ENCODE measurements at places on chromosomes 16 and 17.
A peak's percentile ranks its signal among the peaks of the same experiment; 100 is the strongest.

DNA sequence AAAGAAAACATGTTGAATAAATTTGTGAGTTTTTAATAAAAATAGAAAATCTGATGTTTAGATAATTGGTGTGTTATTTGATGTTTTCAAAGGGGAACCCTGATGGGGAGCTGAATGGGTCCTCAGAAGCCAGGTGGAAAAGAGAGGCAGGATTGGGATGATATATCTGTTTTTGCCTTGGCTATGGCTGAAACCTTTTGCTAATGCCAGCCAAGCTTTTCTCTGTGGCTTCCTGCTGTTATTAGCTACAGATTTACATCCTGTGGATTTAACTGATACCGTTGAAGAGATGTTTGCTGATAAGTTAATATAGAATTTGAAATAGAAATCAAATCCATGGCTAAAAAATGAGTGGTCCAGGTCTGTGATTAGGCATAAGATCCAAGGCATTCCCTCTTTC is 4.2 kb upstream of the AATF start:
- DNase-seq, result no peak

DNA sequence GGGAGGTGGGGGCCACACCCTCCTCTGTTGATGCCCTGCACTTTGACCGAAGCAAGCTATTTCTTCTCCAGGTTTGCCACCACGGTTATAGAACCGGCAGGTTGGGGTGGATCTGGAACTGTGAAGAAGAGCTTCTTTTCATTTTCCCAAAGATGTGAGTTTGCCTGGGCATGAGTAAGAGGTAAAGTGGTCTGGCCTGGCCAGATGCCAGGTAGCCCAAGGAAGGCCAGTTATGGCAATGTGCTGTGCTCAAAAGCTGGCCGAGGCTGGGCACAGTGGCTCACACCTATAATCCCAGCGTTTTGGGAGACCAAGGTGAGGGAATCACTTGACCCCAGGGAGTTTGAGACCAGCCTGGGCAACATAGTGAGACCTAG is 18.7 kb downstream of the ATP6V0D1 start:
- no peak for DNase-seq

GRCh38 chr17:59124665-59125064 is 18.0 kb upstream of the TRIM37 start:
- peak; percentile 71 for DNase-seq

- no peak for DNase-seq
Measured at GRCh38 chr16:89094252-89094879, 714 bp downstream of the ACSF3 start.

GRCh38 chr17:79294459-79295071 is 219.9 kb downstream of the ENGASE start:
- DNase-seq, result no peak

DNA sequence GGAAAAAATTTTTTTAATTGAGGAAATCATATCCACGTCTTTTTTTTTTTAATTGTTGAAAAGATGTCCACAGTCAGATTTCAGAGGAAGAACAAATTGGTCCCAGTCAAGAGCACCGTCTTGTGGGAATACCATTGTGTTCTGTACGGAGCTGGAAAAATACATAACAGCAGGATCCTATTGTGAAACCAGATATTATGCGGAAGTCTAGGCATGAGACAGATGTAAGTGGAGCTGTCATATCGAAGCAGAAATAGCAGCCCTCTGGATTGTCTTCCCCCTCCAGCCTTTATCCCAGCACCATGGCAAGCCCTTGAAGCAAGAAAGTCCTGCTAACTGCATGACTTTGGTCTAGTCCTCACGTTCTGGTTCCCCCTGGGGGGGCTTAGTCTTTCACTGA is 391.6 kb upstream of the ASIC2 start:
- no peak for DNase-seq

GRCh38 chr16:34050787-34051320 is 591.4 kb downstream of the TP53TG3F start:
- DNase-seq, result no peak

- DNase-seq, result no peak
Measured at GRCh38 chr17:22202702-22203101, 510.4 kb downstream of the KCNJ18 start.

DNA sequence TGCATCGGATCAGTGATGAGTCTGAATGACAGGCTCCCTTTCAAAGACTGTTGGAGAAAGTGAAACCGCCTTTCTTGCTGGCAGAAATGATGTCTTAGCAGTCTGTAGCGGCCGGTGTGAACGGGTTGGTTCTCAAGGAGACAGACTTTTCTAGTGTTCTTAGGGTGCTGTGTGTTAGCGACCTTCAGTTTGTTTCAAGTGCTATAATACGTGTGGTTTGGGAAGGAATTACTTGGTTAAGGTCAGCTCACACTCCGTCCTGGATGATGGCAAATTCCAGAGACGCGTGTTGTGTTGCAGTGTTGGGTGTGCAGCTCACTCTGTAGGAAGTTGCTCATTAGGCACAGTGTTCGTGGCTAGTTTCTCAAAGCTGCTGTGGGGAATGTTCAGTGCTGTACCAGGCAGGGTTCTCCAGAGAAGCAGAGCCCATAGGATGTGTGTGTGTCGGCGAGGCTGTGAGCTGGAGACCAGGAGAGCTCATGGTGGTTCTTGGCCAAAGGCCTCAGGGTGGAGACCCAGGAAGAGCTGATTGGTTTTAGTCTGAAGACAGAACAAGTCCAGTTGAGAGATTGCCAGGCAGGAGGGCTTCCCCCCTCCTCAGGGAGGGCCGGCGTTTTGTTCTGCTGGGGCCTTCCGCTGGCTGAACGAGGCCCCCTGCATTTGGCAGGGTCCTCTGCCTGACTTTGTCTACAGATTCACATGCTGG is 37.6 kb downstream of the ZNF750 start:
- DNase-seq, result no peak

DNA sequence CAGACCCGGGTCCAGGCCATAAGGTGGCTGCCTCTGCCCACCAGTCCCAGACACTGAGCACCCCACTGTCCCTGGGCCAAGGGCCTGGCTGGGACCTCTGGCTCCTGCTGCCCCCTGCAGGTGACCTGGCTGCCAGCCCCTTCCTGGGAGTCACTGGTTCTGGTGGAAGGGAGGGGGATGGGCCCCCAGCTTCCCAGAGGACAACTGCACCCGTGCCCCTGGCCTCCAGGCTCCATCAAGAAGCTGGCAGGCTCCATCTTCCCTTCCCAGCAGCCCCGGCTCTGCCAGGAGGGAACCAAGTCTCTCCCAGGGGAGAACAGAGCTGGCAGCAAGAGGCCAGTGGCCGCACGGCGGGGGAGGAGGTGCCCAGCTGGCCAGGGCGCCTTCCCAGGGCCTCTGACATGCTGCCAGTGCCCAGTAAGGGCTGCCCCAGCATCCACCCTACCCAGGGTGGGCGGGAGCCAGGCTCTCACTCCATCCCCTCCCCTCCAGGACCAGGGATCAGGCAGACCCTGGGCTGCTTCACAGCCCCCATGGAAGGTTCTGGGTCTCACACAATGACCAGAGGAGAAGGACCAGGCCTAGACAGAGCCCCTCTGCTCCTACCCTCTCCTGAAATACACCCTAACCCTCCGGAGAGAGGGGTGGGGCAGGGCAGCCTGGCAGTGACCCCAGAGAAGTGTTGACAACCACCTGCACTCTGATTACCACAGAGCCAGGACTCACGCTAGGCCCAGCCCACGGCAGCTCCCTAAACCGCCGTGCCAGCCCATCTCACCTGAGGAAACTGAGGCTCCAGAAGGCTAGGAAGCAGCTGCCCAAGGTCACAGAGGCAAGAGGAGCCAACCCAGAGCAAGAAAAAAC is 3.6 kb downstream of the CLUH start:
- DNase-seq, result peak; percentile 37

DNA sequence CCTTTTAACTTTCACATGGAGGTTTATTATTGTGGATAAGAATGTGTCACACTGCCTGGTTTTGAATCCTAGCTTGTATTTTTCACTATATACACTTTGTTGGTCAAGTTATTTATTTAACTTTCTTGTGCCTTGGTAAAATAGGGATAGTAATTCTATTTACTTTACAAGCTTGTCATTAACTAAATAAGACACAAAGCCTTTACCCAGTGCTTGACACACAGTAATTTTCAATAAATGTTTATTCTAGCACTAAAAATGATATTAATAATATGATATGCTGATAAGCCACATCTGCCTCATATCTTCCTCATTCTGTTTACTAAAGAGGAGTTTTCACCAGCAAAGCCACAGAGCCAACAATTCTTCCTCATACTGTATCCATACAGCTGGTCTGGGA is 27.8 kb downstream of the MYH10 start:
- DNase-seq, result no peak

DNA sequence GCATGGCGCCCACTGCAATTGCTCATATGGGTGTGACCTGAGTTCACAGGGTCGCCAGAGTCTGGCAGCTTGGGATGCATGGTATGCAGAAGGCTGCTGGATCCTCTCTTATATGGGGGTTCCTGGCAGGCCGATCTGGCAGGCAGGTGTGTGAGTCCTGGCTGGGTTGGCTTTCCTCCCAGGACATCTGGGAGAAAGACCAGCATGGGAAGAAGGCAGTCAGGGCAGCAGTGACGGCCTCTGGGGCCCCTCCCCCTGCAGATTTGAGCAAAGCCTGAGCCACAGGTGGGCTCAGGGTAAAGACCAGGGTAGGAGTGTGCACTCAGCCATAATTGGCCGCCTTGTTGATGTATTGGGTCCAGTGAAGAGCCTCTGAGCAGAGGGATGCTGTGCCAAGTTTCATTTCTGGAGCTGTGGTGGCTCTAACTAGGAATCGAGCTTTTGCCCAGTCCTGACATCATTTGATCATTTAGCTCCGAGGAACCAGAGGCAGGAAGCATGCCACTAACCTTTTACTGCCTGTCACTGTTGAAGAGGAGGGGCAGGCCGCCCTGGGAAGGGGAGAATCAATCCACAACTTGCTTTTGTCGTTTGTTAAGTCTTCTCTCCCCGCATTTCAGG is 174.3 kb downstream of the CCDC182 start:
- DNase-seq, result no peak

DNA sequence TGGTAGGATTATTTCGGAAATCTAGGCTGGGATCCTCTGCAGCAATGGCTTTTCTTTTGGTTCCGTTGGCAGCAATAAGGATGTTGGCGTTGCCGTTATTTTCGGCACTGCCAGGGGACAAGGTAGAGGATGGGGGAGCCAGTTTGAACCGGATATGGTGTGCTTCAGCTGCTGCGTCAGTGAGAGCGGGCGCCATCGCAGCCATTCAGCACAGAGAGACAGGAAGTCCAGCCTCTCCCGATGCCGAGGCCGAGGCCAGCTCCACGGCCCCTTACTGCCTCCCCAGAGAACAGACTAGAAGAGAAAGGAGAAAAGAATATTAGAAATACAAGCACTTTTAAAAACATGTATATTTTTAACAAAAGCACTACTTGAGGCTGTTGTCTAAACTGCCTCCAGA is 21.3 kb downstream of the KANSL1 start:
- no peak for DNase-seq

GRCh38 chr16:5064915-5065314 is 841 bp downstream of the C16orf89 start:
- DNase-seq, result no peak

GRCh38 chr16:1632638-1632970 is 20.4 kb downstream of the CRAMP1 start:
- DNase-seq, result no peak

- DNase-seq, result peak; percentile 70
Measured at GRCh38 chr16:80924372-80924978, 82.2 kb downstream of the CMC2 start.

- DNase-seq, result no peak
Measured at GRCh38 chr17:67138392-67138791, 94.0 kb downstream of the CACNG1 start.

- DNase-seq, result peak; percentile 77
Measured at GRCh38 chr16:67013823-67014633, 14.9 kb upstream of the CBFB start.

DNA sequence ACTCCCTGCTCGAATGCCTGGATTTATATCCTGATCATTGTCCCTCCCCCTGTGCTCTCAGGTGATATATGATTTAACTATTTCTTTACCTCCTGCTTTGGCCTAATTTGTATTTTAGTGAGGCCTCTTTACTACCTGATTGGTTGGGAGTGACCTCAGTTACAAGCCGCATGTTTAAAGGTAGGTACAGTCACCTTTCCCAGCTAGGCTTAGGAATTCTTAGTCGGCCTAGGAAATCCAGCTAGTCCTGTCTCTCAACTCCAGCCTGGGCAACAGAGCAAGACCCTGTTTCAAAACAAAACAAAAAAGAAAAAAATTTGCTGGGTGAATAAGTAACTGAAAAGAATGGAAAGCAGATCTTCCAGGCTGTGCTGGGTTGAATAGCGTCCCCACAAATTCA is 26.8 kb upstream of the ST6GALNAC2 start:
- no peak for DNase-seq

- no peak for DNase-seq
Measured at GRCh38 chr17:1060991-1061390, 64.1 kb downstream of the TIMM22 start.

- DNase-seq, result peak; percentile 14
Measured at GRCh38 chr16:26672206-26672605, 394.5 kb upstream of the C16orf82 start.

- no peak for DNase-seq
Measured at GRCh38 chr17:50458270-50458669, 10.4 kb downstream of the CHAD start.

- DNase-seq, result peak; percentile 30
Measured at GRCh38 chr17:49963626-49964302, 5.2 kb upstream of the DLX4 start.

DNA sequence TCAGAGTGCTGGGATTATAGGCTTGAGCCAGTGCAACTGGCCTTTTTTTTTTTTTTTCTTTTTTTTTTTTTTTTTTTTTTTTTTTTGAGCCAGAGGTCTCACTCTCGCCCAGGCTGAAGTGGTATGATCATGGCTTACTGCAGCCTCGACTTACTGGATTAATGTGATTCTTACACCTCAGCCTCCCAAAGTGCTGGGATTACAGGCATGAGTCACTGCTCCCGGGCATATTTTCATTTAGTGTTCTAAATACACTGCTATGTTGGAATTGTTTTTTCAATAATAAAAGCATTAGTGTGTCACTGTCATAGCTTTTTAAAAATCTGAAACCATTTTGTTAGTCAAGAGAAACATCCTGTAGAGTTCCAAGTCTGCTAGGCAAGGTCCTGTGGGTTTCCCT is 40.3 kb downstream of the NDE1 start:
- DNase-seq, result no peak

DNA sequence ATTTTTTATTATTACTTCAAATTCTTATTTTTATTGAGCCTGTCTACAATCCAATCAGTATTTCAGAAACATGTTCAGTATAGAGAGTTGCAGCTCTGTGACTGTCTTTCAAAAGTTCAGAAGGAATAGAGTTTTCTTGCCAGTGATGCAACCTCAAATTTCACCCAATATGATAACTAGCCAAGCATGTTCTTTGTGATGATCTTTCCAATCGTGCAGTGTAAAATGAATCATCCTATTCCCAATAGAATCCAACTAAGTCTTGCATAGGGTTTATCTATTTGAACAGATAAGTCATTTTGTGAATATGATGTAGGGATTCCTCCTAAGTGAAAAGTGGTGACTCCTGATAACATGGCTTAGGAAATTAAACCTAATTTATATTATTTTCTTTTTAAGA is 937.8 kb downstream of the KCNJ2 start:
- no peak for DNase-seq
